ENCODE measurements at places on chromosomes 5 and 9. TPM values are rescaled to one million over a fixed set of nuclear protein-coding genes. Genes with fewer than 3 reads are reported as not detected.

DNA sequence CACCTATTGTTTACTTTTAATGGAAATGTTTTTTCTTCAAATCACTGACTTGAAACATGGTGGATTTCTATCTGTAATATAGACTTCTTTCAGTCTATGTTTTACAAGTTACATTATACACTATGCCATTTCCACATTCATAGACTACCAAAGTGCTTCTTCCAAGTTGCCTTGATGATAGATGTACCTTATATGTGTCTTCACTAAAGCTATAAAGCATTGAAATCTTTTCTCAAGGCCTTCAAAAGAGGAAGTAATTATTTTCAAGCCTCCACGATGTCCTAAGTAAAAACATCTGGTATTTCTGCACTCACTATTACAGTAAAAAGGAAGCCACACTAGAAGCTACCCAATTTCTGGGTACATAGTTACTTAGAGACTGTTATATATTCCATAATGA, 113.3 kb downstream of the FGF10 start:
- no peak for DNase-seq

- no peak for DNase-seq
These were observed 4.9 kb upstream of the OXCT1 start for GRCh38 chr5:41875121-41875520.

GRCh38 chr5:134048864-134049263, 44.1 kb upstream of the VDAC1 start:
- DNase-seq = no peak

RABL6 gene
- total RNA-seq = 81.5 TPM

DNA sequence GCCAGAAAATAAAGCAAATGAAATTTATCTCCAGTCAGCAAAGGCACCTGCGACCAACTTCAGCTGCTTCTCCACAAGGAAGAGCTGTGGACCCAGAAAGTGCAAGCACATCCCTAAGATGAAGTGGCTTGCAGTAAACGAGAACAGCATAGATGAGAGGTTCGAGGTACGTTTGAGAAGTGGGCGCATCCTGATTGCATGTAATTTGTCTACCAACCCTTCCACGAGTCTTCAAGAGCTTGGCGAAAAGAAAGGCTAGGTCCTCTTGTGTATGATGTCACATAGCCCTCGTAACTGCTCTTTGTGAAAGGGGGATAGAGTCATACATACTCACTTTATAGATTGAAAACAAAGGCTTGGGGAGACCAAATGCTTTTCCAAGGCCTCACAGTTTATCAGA, 6.0 kb upstream of the LCP2 start:
- no peak for DNase-seq

ROR2 gene
- not detected for total RNA-seq

DNA sequence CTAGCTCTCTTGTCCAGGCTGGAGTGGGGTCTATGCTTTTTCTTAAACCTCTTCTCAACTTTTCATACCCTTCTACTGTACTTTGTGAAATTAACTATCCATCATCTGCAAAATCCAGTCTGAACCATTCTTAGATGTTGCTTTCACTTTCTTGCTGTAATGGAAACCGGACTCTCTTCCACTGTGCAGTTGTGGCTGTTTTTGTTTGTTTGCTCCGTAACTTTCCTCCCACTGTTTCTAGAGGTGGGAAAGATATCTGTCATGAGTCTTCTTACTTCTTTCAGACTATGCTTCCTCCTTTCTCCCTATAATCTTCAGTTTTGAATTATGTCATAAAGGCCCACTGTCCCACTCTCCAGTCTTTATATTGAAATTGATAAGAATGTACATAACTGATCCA, 6.5 kb downstream of the TNPO1 start:
- no peak for DNase-seq

DNA sequence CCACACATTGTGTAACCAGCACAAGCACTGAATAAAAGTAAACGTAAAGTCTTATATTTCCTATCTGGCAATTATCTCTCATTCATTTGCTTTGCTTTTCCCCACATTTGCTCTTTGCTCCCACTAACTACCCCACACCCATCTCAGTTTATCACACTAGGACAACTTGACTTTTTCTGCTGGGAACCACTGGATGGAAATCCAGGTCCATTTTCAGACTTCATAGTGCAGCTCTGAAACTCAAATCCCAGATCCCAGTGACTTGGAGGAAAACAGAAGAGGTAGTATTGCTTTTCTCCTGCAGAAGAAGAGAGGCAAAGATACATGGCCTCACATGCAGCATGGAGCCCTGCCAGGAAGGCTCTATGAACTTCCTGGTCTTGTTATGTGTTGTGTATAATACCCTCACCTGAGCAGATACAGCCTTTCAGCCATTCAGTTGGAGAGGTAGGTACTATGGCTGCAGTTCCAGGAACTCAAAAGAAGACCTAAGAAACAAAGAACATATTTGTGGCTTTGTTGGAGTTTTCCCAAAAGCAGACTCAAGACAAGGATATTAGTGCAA, 90.0 kb upstream of the NIPBL start:
- no peak for DNase-seq

- no peak for DNase-seq
These were observed 3.0 kb downstream of the GDNF start for GRCh38 chr5:37836592-37837413.

ARSI gene
- 17.6 TPM for total RNA-seq

PLAC8L1 gene
- not detected for total RNA-seq

CYSRT1 gene
- total RNA-seq = 2.1 TPM

GRCh38 chr5:440401-441201, 2.4 kb upstream of the EXOC3 start:
- DNase-seq = no peak
